ENCODE measurements at places on chromosomes 5 and 9. TPM values are rescaled to one million over a fixed set of nuclear protein-coding genes. Genes with fewer than 3 reads are reported as not detected.

DNA sequence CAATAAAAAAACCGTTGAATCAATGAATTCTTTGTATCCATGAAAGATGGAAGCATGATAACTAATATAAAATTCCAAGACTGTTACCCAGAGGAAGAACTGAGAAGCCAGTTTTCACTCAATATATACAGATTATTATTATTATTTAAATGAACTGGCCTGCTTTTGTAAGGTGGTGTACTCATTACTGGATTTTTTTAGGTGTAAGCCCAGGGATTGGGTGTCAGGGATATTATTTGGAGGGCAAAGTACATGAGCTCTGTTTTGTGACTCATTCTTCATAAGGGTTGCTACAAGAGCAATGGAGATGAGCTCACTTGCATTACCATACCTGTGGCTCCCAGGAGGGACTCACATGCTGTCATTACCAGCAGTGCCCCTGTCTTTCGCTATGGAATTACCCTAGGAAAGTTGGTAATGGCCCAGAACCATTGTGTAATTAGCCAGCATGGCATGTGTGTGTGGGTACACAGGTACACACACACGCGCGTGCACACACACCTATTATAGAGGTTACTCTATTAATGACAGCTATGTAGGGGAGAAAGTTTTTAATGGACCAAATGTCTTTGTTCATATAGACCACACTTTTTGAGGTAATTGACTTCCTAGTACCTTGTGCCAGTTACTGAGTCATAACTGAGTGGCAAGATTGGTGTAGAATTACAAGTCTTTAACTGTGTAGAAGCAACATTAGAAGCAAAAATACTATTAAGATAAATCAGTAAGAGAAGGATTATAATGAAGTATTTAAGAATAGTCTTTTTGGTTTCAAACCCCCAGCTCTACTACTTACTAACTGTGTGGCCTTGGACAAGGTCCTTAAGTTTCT, 143.4 kb downstream of the GDNF start:
- no peak for DNase-seq

- DNase-seq: no peak
Measured at GRCh38 chr5:42626462-42626861, 130.2 kb upstream of the CCDC152 start.

DNA sequence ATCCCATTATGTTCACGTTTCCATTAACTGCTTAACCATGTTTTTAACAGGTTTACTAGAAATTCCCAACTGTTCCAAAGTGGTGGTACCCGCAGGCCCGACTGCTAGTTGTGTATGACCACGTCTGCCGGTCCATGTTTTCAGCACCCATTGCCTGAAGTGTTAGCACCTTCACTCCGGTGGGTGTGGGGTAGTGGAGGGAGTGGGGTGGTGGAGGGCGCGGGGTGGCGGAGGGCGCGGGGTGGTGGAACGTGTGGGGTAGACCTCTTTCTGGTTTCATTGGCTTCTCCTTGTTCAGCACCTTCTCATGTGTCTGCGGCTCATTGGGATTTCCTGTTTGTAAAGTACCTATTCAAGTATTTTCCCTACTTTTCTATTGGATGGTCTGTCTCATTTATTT, 37.7 kb downstream of the TPPP start:
- no peak for DNase-seq

- no peak for DNase-seq
Measured at GRCh38 chr5:2574155-2574554, 177.3 kb downstream of the IRX2 start.

The PCDHGC5 gene
- 0.87 TPM for total RNA-seq

- DNase-seq: no peak
Measured at GRCh38 chr9:450057-450456, 235.4 kb downstream of the DOCK8 start.

DNA sequence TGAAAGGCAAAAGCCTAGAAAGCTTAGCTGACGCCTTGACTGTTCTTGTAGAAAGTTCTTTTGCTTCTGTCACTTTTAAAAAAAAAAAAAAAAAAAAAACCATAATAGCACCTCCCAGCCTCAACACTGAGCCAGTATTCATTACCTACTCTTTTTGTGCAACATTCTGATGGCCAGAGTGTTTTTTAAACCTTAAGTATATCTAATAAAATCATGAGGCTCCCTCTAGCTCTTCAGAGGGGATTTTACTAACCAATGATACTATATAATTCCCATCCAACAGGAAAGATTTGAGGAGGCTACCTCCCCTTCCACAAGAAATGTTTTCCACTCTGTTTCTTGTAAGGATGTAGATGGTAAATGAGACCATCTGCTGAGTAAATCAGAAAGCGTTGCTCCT, 3.9 kb downstream of the BNC2 start:
- no peak for DNase-seq

DNA sequence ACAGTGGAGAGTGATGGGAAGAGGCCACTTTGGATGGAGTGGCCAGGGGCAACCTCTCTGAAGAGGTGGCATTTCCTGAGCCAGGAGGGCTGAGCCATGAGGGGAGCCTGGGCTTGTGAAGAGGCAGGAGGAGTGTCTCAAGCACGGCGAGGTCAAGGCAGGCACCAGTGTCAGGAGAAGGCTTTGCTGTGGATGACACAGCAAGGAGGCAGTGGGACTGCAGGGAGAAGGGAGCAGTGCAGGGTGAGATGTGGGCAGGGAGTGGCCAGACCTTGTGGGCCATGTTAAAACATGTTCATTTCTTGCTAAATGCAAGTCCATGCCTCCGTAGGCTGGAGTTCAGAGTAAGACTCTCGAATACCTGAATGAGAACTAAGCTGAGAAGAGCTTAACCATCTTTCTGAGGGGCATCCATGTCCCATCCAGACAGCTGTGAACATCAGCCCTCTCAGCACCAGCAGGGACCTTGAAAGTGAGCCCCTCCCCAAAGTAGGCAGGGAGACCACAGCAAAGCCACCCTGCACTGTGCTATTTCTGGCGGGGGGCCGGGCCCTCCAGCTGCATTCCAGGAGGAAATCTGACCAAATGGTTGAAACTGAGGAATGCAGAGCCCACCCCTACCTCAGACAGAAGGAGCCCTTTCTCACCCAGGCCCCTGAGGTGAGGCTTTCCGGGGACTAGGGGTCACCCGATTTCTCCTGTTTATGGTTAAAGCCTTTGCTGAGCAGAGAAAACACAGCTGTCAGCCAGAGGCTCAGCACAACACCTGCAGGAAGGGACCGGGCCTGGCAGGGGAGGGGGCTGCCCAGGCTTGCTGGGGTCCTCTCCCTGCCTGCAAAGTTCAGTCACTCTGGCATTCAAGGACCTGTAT, 16.1 kb upstream of the ARSI start:
- DNase-seq: no peak

The SKP2 gene
- total RNA-seq: 49.7 TPM

GRCh38 chr9:82271106-82271561, 282.6 kb downstream of the SPATA31D1 start:
- no peak for DNase-seq

DNA sequence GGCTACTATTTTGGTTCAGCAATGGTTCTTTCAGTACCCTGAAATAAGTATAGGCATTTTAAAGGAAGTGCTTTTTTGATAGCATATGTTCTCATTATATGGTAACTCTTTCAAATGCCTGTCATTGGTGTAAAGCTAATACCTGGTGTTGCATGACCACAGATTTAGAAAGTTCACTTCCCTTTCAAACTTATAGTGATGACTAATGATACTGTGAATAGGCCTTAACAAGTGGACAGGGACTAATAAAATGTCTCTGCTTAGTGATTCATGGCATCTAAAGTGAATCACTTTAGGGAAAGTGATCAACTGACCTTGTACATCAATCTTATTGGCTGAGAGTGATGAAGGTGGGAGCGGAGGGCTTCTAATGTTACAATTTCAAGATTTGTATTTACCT, 21.6 kb downstream of the MRPL22 start:
- no peak for DNase-seq

GRCh38 chr5:39390945-39391344, 26.6 kb upstream of the C9 start:
- DNase-seq: no peak

DNA sequence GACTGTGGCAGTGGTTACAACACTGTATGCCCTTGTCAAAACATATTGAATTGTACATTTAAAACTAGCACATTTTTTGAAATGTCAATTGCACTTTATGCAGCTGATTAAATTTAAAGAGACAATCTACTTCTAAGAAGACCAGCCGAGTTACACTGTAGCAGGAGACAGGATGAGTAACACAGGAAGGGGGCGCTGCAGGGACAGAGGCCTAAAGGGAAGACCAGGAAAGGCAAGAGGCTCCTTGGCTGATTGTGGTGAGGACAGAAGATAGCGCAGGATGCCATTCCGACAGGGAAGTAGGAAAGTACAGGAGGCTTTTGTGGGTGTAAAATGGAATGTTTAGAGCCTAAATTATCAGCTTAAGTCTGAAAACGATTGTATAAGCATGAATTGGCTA, 28.2 kb upstream of the PPP2R2B start:
- no peak for DNase-seq

DNA sequence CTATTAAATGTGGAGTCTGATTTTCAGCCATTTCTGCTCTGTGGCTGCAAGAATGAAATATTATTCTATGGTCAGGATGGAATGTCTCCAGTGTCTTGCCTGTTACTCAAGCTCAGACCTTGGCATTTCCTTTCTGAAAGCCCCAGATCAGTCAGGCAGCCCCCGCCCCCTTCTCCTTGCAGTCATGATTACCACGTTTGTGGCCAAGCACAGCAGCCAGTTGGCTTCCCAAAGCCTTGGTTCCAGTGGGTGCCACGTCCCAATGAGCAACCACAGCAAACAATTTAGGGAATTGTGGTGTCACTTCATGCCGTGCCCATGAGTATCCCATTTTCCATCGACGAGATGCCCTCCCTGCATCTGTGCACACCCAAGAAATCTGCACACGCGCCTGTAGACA, 9.7 kb upstream of the OBP2A start:
- no peak for DNase-seq

DNA sequence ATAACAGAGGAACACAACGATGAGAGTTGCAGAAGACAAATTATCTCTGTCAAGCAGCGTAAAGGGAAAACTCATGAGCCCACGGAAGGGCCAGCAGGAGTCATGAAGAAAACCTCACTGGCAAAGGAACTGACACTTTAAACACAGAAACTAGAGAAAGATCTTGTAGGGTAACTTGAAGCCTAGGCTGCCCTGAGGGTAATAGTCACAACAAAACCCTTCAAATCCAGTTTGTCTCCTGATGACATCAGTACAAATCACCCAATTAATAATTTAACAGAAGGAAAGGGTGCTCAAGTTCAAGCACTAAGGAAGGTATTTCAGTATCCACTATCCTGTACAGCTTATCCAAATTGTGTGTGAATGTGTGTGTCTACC, 549.1 kb downstream of the MTRR start:
- no peak for DNase-seq

DNA sequence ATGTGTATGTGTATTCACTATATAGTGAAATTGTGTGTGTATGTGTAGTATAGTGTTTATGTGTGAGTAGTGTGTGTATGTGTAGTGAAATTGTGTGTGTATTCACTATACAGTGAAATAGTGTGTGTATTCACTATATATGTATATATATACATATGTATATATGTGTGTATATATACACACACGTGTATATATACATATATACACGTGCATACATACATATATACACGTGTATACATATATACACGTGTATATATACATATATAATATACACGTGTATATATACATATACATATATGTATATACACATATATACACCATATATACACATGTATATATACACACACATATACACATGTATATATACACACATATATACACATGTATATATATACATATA, 403.6 kb upstream of the TUSC1 start:
- DNase-seq: no peak

GRCh38 chr5:34957321-34957720, 28.0 kb downstream of the DNAJC21 start:
- no peak for DNase-seq

- no peak for DNase-seq
Measured at GRCh38 chr5:146816775-146817387, 61.7 kb downstream of the PPP2R2B start.

- no peak for DNase-seq
Measured at GRCh38 chr9:127611899-127612790, at the start of gene STXBP1. Gene STXBP1 (plus strand): TSS chr9:127612277. CDS start chr9:127612404, 127 bp downstream.

- DNase-seq: no peak
Measured at GRCh38 chr5:134463176-134463720, 51.6 kb upstream of the CDKN2AIPNL start.

The PCDHB1 gene
- total RNA-seq: not detected

The SHOC1 gene
- not detected for total RNA-seq

The PDCD1LG2 gene
- total RNA-seq: 1.9 TPM

GRCh38 chr5:142745268-142745667, 24.9 kb upstream of the ARHGAP26 start:
- DNase-seq: no peak

DNA sequence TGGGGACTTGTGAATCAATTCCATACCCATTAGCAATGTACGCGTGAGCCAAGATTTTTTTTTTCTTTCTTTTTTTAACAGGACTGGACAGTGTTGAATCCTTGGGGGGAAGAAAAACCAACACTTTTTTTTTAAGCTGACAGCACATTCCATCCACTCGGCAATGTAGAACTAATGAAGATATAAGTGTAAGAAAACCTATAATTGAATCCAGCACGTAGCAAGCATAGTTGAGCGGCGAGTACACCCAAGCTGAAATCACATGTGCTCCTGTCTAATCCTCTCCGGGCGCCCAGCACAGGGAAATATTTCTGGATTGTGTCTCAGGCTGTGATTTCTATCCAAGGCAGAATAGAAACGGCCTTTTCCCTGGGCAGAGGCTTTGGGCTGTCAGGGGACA, 118.2 kb downstream of the BOD1 start:
- no peak for DNase-seq

The RNF208 gene
- 10.7 TPM for total RNA-seq

GRCh38 chr5:177371120-177372033, 12.9 kb upstream of the SLC34A1 start:
- DNase-seq: no peak

DNA sequence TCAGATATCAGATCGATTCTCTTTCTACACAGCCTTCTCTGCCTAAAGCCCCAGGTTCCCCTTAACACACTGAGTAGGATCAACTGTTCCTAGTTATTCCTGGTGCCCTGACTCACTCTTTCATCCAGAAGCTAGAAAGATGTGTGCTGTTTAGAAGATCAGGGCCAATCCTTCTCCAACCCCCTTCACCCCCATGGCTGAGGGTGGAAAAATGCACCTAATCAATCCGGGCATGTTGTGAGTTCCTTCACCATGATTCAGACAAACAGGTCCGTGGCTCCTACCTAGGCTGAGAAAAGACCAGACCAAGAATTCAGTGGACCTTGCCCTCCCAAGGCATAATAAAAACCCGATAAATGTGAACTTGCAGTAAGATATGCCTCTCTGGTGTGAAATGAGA, 85.4 kb upstream of the EQTN start:
- no peak for DNase-seq

GRCh38 chr9:126440940-126441339, 114.3 kb downstream of the MVB12B start:
- DNase-seq: no peak

- no peak for DNase-seq
Measured at GRCh38 chr9:16092142-16093091, 539.6 kb downstream of the CCDC171 start.

- no peak for DNase-seq
Measured at GRCh38 chr9:126097679-126098078, 228.9 kb upstream of the MVB12B start.
